ENCODE measurements at places on chromosomes 1 and 21.

- DNase-seq: no peak
These were observed 460.2 kb downstream of the KIF26B start for GRCh38 chr1:245615001-245615400.

DNA sequence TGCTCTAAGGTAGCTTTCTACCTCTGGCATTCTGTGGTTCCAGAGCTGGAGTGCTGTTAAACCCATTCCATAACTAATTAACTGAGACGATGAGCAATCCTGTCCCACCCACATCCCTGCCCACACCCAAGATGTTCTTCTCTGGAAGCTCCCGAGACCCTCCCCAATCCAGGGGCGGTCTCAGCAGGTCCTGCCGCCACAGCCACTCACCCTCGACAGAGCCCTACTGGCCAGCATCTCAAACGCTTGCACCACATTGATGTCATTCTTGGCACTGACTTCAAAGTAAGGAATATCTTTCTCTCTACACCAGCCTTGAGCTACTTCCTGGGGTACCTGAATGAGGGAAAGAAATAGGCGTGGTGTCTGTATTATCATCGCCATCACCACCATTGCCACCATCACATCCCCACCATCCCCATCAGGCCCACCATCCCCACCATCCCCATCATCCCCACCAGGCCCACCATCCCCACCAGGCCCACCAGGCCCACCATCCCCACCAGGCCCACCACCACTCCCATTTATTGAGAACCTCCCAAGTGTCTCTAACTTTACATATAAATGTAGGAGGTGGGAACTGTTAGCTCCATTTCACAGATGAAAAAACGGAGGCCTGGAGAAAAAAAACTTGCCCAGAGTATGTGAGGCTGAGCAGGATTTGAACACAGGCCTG, 17.7 kb downstream of the RAB7B start:
- no peak for DNase-seq

DNA sequence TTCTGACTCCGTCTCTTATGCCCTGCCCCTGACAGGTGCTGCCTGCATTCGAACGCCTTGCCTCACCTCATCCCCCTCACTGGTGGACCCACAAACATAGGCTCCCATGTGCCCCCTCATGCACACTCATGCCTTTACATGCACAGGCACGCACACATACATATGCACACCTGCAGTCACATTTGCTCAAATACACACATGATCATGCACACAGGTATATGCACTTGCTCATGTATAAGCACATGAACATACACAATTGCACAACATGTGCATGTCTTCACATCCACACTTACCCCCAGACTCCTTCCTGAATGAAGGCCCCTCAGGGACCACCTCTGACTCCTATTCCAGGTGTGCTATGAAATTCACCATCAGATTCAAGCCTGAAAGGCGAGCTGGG, 506.9 kb downstream of the PTPRU start:
- no peak for DNase-seq

DNA sequence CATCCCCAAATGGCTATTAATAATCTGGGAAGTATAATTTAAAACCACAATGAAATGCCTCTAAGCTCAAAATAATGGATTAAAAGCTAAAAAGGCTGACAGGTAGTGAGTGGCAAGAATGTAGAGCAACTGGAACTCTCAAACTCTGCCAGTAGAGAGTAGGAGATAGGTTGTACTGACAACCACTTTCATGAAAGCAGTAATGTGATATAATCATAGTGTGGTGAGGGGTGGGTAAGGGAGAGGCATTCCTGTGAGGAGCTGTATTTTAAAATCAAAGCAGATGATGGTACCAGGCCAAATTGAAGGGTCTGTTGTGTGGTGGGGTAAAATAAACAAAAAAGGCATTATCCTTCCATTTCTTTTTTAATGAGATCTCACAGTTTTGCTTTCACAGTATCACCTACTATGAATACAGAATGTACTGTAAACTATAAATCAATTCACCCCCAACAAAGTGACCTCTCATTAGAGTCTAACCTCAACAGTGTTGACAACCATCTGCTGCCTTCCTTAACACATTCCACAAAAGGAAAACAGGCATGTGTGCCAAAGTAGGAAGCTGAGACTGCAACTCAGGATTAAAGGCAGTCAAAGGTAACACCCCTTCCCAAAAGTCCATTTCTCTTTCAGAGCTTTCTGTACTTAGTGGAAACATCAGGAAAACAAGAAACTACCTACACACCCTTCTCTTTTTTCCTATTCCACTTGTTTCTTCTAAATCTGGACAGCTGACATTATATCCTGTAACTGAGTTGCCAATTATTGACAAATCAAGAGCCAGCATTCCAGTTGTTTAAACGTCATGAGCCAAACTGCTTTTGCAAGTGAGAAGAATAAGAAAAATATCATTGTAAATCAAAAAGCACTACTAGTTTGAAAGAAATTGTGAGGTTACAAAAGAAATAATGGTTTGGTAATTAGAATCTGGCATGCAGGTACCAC, 130.8 kb downstream of the FAF1 start:
- DNase-seq: no peak

DNA sequence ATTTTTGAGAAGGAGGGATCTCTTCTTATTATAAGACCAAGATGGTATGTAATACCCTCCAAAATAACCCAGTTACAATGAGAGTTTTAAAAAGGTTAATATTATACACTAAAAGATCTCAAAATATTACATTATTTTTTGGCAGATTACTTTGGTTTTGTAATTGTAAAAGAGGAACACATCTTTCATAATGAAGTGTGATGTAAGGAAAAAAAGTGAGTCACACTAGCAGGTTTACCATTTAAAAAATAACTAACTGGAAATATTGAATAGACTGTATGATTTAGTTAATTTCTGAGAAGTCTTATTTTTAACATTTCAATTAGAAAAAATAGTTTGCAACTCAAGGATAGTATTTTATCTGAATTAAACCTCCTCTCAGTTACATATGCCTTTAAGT, 1.1 kb downstream of the F5 start:
- DNase-seq: no peak

DNA sequence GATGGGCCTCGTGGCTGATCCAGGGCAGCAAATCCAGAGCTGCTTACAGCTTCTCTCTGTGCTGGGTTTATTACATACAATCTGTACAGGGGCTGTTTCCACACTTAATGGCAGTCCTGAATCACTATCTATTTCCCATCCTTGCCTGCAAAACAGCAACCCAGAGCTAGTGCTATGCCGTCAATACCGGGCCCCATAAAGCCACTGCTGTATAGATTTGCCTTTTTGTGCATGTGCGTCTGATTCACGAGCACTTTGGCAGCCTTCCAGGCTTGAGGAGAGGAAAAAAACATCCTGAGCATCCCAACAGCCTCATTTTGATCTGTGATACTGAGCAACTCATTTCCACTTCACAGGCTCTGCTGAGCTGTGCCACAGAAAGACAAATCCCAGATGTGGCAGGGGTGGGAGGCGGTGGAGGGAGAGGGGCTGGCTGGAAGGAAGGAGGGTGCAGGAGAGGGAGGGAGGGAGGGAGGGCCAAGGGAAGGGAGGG, 65.2 kb upstream of the TARBP1 start:
- DNase-seq: no peak

- DNase-seq: no peak
These were observed 860.4 kb downstream of the PLA2G4A start for GRCh38 chr1:187689129-187689528.

DNA sequence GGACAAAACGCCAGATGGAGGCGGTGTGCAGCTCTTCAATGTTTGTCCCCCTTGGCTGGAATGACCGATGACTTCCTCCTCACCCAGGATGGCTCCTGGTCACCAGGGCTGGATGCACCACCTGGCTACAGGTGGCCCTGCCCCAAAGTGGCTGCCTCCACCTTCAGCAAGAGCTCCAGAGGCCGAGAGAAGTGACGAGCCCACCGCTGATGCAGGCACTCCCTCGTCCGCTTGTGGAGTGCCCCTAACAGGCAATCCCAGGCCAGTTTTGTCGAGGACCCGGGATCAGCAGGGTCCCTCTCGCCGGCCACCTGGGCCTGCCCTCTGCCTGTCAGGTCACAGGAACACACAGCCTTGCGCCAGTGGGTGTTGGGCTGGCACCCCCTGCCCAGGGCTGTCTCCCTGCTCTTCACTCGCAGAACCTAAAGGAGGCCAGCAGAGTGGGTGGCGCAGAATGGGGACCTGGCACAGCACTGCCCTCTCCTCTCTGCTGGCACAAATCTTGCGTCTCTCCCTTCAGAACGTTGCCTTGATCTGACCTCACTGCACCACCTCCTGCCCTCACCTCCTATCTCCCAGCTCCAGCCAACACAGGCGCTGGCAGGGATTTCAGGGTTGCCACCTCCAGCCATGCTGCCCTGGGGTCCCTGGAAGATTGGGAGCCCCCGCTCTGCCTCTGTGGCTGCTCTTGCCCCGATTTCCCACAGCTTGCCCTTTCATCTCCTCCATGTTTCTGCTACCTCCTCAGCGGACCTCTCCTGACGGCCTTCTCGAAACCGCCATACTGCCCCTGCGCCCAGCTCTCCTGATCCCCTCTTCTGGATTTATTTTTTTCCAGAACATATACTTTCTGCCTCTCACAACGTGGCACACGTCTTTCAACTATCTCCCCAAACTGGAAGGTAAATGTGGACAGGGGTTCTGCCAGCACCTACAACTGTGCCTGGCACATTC, 38.6 kb downstream of the SLC45A1 start:
- DNase-seq: no peak

DNA sequence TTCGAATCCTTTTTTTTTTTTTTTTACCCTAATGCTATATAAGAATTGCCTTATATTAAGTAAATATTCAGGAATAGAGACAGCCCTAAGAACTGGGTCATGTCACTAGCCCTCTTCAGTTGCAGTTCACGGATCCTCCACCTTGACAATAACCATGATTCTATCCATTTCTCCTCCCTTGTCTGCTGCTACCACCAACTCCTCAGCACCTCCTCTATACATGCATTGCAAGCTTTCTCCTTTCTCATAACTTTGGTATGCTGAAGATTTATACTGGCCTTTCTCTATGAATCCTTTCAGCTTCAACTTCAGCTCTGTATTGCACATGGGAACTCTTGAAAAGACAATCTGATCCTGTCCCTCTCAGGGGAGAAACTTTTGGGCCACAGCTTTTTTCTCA, 14.3 kb upstream of the DR1 start:
- no peak for DNase-seq

- no peak for DNase-seq
These were observed 18.0 kb downstream of the LTN1 start for GRCh38 chr21:28974531-28975227.

- no peak for DNase-seq
These were observed 11.0 kb upstream of the CASQ1 start for GRCh38 chr1:160179336-160179735.

GRCh38 chr1:44265656-44266358, 52.5 kb downstream of the DMAP1 start:
- no peak for DNase-seq

GRCh38 chr21:29557200-29557599, 258.5 kb downstream of the BACH1 start:
- DNase-seq: no peak

DNA sequence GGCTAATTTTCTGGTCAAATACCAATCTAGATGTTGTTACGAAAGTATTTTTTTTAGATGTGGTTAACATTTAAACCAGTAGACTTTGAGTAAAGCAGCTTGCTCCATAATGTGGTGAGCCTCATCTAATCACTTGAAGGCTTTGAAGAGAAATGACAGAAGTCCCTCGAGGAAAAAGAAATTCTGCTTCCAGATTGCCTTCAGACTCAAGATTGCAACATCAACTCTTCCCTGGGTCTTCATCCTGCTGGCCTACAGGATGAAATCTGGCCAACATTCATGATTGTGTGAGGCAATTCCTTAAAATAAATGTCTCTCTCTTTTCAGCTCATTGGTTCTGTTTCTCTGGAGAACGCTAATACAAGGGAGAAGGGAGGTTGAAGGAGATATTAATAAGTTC, 32.5 kb upstream of the SSX2IP start:
- DNase-seq: no peak

DNA sequence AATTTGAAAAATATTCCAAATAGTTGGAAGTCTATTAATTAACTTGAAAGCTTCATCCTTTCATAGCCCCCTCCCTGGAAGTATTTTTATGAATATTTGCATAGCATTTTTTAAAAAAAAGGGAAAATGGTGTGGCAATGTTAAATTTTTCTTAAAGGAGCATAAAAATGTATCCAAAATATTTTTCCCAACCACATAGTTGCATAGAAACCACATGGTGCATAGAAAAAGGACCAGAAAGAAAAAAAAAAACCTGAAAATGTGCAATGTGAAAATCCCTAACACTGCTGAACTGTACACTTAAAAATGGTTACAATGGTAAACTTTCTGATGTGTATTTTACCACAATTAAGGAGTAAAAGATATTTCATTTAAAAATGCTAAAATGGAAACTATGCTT, 8.0 kb downstream of the C1orf167 start:
- no peak for DNase-seq

DNA sequence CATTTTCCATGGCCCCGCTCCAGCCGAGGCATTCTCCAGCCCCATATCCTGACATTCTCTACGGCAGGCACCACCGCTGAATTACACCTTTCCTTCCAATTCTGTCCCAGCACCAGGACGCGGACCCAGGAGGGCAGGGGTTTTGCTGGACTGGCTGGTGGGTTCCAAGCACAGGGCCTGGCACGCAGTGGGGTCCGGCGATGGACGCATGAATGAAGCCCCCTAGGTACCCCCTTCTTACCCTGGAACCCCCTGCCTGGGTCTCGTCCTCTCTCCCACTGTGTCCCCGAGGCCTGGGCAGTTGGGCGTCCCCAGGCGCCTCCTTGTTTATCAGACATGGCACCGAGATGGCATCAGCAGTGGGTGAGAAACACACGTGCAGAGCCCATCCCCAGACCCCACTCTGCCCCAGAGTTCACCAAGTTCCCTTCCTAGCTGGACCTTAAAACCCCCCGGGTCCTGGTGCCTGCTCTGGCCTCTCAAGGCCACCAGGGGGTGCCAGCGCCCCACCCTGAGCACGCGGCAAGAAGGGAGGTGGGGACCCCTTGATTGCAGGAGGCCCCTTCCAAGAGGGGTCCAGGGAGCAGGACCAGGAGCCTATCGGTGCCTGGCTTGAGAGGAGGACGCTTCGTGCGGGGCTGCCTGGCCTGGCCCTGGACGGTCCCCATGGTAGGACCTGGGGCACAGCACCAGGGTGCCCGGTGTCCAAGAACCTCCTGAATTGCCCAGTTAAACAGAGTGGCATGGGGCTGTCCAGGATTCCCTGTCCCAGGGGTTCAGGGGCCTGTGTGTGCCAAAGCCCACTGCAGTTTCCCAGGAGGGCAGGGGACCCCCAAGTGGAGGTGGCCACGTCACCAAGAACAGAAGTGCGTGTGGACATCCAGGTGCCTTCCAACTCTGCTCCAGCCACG, 46.1 kb downstream of the MEGF6 start:
- peak; percentile 13 for DNase-seq

- DNase-seq: no peak
These were observed 110.1 kb downstream of the SLC45A1 start for GRCh38 chr1:8427986-8428385.

DNA sequence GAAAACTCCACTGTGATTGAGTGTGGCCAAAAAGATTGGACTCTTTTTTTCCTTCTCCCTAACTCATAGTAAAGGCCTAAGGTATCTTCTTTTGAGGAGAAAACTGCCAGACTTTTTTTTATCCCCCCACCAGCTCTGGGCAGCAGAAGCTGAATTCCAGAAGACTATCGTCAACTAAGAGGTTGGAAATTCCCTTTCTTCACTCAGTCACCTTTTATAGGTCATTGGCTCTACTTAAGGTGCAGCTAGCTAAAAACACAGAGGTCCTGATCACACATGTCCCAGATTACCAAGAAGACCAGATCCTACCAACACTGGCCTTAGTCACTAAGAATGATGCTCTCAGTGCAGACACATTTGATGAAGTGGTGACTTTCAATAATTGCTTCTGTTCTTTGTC, 1441.2 kb downstream of the PLA2G4A start:
- DNase-seq: no peak

- no peak for DNase-seq
These were observed at the start of gene MTMR11 for GRCh38 chr1:149936170-149936991. MTMR11 (minus strand) TSS chr1:149936879; CDS start chr1:149936647, 232 bp downstream.

- DNase-seq: peak; percentile 54
These were observed 45.3 kb downstream of the TARBP1 start for GRCh38 chr1:234433563-234434285.

Measured in bone marrow (tissue), 2 donors.